ENCODE measurements at places on chromosomes 7 and 10. TPM values are rescaled to one million over a fixed set of nuclear protein-coding genes. Genes with fewer than 3 reads are reported as not detected.

- H3K27ac ChIP-seq = no peak overlapping the region
- H3K36me3 ChIP-seq = no peaks in the 10 kb centered on the region
- no peak for DNase-seq
- no peak overlapping the region for H3K4me3 ChIP-seq
- no peaks in the 10 kb centered on the region for H3K27me3 ChIP-seq
These were observed 435.6 kb upstream of the C7orf33 start for GRCh38 chr7:148155000-148155399.

DNA sequence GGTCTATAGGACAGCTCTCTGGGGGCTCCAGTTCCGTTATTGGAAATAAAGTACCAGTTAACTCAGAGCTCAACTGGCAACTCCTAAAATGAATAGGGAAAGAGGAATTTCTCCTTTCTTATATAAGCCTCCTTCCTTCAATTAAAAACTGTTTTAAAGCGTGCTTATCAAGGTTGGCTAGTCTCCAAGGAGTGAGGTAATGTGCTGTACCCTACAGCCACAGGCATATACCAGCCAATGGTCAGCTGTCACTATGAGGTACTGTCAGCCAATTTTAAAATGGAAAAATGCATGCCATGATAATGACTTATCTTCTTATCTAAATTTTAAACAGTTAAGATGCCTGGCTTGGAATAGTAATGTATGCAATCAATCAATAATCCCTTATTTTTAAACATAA, 76.2 kb downstream of the PLCE1 start:
- no peaks in the 10 kb centered on the region for H3K27me3 ChIP-seq
- DNase-seq = no peak
- no peak overlapping the region for H3K27ac ChIP-seq
- H3K4me3 ChIP-seq = no peak overlapping the region

DNA sequence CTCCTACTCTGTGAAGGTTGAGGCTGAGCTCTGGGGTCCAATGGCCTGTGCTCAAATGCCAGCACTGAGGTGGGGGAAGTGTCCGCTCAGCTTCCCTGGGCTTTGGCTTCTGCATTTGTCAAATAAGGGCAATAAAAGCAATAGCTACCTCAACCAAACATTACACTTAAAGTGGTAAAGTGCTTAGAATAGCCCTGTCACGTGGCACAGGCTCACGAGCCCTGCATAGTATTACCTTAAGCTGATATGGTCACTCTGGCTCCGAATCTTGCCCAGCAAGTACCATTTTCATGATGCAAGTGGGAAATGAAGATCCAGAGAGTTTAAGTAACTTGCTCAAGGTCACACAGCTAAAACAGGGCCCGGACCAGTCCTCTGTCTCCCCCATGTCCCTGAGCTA, 451.1 kb upstream of the ZMIZ1 start:
- H3K27me3 ChIP-seq = no peaks in the 10 kb centered on the region
- H3K4me3 ChIP-seq = no peak overlapping the region
- DNase-seq = no peak
- no peaks in the 10 kb centered on the region for H3K4me1 ChIP-seq

DNA sequence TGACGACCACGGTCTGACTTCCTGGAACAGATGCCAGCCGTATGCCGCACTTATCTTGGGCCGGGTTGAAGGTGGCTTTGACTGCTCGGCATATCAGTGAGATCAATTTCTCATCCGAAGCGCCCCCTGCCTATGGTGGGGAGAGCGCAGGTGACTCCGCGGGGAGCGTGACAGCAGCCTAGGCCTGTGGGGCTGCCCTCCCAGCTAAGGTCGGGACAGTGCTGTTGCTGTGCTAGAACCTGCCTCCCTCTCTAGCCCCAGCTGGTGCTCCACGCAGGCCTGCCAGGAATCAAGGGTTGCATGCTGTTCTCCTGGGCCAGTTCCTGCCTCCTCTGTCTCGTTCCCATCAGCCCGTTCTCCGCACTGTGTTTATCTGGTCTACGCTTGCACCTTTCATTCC, 49.8 kb downstream of the PODXL start:
- no peaks in the 10 kb centered on the region for H3K27me3 ChIP-seq
- DNase-seq = no peak
- peaks cover 4% of the 10 kb centered on the region for H3K4me1 ChIP-seq
- H3K27ac ChIP-seq = no peak overlapping the region

GRCh38 chr10:94186722-94187121, 176.0 kb downstream of the NOC3L start:
- H3K27ac ChIP-seq = no peak overlapping the region
- no peak for DNase-seq
- no peaks in the 10 kb centered on the region for H3K4me1 ChIP-seq
- no peaks in the 10 kb centered on the region for H3K36me3 ChIP-seq
- no peaks in the 10 kb centered on the region for H3K27me3 ChIP-seq

DNA sequence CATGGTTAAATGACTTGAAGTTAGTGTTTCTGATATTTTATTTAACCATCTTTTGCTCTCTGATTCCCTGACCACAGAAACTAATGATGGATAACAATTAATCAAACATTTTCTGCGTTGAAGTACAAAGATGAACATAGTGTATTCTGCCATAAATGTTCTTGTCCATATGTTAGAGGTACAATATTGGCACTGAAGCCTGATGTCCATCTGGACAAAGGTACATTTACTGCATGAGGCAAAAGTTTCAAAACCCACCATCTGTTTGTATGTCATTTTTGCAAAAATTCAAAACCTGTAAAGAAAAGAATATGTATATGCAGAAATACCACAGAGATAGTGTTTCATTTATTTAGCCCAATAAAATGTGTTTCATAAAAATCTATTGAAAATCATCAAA, 861.5 kb downstream of the ANKRD7 start:
- H3K4me1 ChIP-seq = no peaks in the 10 kb centered on the region
- no peaks in the 10 kb centered on the region for H3K36me3 ChIP-seq
- no peaks in the 10 kb centered on the region for H3K27me3 ChIP-seq
- no peak overlapping the region for H3K4me3 ChIP-seq
- no peak for DNase-seq

DNA sequence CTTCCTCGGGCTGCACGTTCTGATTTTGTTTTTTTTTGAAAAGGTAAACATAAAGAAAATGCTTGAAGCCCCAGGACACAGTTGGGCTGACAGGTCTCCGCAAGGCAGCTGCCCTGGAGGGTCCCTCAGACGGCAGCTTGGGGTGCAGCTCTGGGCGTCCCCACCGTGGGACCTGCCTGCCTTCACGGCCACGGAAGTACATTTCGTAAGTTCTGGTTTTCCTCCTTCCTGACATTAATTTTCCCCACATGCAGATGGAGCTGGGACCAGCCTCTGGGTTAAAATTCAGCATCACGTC, 491.0 kb downstream of the DNAJB6 start:
- DNase-seq = no peak
- no peak overlapping the region for H3K4me3 ChIP-seq
- no peaks in the 10 kb centered on the region for H3K36me3 ChIP-seq
- H3K27me3 ChIP-seq = no peaks in the 10 kb centered on the region
- no peaks in the 10 kb centered on the region for H3K4me1 ChIP-seq

GRCh38 chr10:93463723-93464476, 18.2 kb downstream of the MYOF start:
- no peak for DNase-seq
- H3K36me3 ChIP-seq = no peaks in the 10 kb centered on the region
- H3K4me1 ChIP-seq = peaks cover 17% of the 10 kb centered on the region
- H3K27me3 ChIP-seq = no peaks in the 10 kb centered on the region
- no peak overlapping the region for H3K27ac ChIP-seq

- no peak overlapping the region for H3K4me3 ChIP-seq
- no peak for DNase-seq
- H3K4me1 ChIP-seq = peaks cover 8% of the 10 kb centered on the region
- no peaks in the 10 kb centered on the region for H3K36me3 ChIP-seq
These were observed 30.4 kb downstream of the LAMB4 start for GRCh38 chr7:108099713-108100112.

DNA sequence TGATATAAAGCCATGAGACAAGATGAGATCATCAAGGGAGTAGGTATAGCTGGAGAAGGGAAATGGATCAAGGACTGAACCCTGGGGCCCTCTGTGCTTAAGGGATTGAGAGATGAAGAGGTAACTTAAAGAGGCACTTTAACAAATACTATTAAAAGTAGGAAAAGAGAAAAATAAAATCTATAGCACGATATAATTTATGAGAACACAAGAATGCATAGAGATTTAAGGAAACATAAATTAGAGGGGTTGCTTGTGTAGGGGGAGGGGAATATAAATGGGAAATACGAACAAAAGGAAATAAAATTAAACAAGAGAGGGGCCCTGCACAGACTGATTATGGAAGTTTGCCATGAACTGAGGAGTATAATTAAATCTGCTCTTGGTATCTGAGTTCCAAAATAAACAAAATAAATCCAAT, 15.6 kb upstream of the LRRC17 start:
- H3K4me1 ChIP-seq = no peaks in the 10 kb centered on the region
- H3K27ac ChIP-seq = no peak overlapping the region
- no peak overlapping the region for H3K4me3 ChIP-seq
- no peaks in the 10 kb centered on the region for H3K27me3 ChIP-seq
- DNase-seq = no peak

DNA sequence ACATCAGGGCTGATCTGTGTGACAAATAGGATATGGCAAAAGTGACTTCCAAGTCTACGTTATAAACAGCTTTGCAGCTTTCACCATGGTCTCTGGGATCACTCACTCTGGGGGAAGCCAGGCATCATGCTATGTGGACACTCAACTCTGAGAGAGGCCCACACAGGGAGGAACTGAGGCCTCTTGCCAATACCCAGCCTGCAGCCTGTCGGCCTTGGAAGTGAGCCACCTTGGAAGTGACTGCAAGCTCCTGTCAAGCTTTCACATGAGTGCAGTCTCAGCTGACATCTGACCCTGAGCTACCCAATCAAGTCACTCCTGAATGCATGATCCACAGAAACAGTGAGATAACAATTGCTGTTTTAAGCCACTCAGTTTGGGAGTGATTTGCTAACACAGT, 56.5 kb downstream of the MMRN2 start:
- no peaks in the 10 kb centered on the region for H3K27me3 ChIP-seq
- H3K4me3 ChIP-seq = no peak overlapping the region
- H3K4me1 ChIP-seq = no peaks in the 10 kb centered on the region
- H3K36me3 ChIP-seq = no peaks in the 10 kb centered on the region
- H3K27ac ChIP-seq = no peak overlapping the region

GRCh38 chr10:121608469-121609190, 10.4 kb upstream of the FGFR2 start:
- no peak for DNase-seq
- H3K36me3 ChIP-seq = no peaks in the 10 kb centered on the region
- H3K27me3 ChIP-seq = no peaks in the 10 kb centered on the region
- H3K4me1 ChIP-seq = no peaks in the 10 kb centered on the region

- H3K36me3 ChIP-seq = no peaks in the 10 kb centered on the region
- peaks cover 20% of the 10 kb centered on the region for H3K27me3 ChIP-seq
- H3K27ac ChIP-seq = no peak overlapping the region
- no peak for DNase-seq
- H3K4me3 ChIP-seq = no peak overlapping the region
- no peaks in the 10 kb centered on the region for H3K4me1 ChIP-seq
These were observed 331.0 kb downstream of the ADARB2 start for GRCh38 chr10:1406132-1406966.

The SLC18A3 gene
- not detected for polyA plus RNA-seq

DNA sequence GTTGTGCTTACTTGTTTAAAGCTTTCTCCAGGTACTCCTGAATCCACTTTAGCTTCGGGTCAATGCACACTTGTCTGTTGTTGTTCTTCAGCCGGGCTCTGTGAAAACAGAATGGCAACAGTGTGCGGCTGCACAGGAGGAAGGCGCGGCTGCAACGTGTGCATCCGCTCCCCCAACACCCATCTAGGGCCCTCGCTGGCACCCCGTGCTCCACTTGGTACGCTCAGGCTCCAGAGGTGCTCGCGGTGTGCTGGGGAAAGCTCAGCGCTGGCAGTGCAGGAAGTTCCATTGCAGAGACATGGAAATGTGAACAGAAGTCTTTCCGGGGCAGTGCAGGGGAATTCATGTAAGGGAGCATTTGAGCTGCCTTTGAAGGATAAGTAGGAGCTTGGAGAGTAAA, 6.3 kb downstream of the CXCL12 start:
- no peak overlapping the region for H3K4me3 ChIP-seq
- H3K27me3 ChIP-seq = no peaks in the 10 kb centered on the region
- H3K36me3 ChIP-seq = no peaks in the 10 kb centered on the region
- no peak for DNase-seq
- no peak overlapping the region for H3K27ac ChIP-seq

The TMEM196 gene
- not detected for polyA plus RNA-seq

The C7orf57 gene
- not detected for polyA plus RNA-seq

The LRRC4 gene
- polyA plus RNA-seq = 0.22 TPM

DNA sequence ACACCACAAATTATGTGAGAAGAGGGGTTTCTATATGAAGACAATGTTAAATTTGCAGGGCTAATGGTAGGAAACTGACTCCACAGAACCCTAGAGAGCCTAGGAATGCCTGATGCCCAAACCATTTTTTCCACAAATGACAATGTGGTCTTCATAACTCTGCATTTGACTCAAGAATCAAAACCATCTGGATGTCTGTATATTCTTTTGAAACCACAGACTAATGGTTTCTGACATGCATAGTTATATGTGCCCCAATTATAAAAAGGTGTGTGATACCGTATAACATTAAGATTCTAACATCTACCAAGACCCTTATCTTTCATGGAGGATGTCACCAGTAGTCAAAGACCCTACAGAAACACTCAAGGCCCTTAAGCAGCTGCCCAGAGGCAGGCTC, 20.3 kb downstream of the SEC61G start:
- no peak overlapping the region for H3K4me3 ChIP-seq
- no peaks in the 10 kb centered on the region for H3K4me1 ChIP-seq
- H3K36me3 ChIP-seq = no peaks in the 10 kb centered on the region

DNA sequence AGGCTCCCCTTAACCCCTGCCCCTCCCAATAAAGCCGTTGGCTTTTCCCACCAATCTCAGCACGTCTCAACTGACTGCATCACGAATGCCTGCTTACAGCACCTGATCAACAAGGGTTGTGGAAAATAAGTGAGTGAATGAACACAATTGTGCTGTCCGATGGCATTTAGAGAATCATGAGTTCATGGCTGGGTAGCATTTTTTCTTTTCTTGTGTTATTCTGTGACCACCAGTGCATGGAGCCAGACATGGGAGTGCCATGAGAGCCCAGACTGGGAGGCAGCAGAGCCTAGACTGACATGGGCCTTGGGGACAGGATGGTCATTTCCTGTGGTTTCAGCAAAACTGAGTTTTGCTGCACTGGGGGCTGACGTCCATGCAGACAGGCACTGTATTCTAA, 254.1 kb upstream of the IGFBP3 start:
- H3K27ac ChIP-seq = no peak overlapping the region
- DNase-seq = no peak
- H3K36me3 ChIP-seq = no peaks in the 10 kb centered on the region
- H3K4me3 ChIP-seq = no peak overlapping the region

The HMX2 gene
- polyA plus RNA-seq = not detected

The CRHR2 gene
- not detected for polyA plus RNA-seq

- no peak overlapping the region for H3K27ac ChIP-seq
- H3K4me3 ChIP-seq = no peak overlapping the region
- peaks cover 13% of the 10 kb centered on the region for H3K4me1 ChIP-seq
- H3K36me3 ChIP-seq = no peaks in the 10 kb centered on the region
- DNase-seq = no peak
These were observed 41.7 kb downstream of the RGS10 start for GRCh38 chr10:119500821-119501220.

The MYO3A gene
- 0.43 TPM for polyA plus RNA-seq

The OR2A1 gene
- 0.31 TPM for polyA plus RNA-seq

The HOXA11 gene
- not detected for polyA plus RNA-seq

- no peaks in the 10 kb centered on the region for H3K27me3 ChIP-seq
- peaks cover 44% of the 10 kb centered on the region for H3K36me3 ChIP-seq
- H3K27ac ChIP-seq = no peak overlapping the region
- H3K4me1 ChIP-seq = peaks cover 5% of the 10 kb centered on the region
These were observed 147.1 kb downstream of the RNF216 start for GRCh38 chr7:5634107-5634950.

GRCh38 chr10:132860532-132860931, 74.6 kb upstream of the NKX6-2 start:
- H3K27me3 ChIP-seq = no peaks in the 10 kb centered on the region
- H3K36me3 ChIP-seq = no peaks in the 10 kb centered on the region
- DNase-seq = no peak

All from B cell (primary cell).